ENCODE measurements at places on chromosomes 4 and X.

DNA sequence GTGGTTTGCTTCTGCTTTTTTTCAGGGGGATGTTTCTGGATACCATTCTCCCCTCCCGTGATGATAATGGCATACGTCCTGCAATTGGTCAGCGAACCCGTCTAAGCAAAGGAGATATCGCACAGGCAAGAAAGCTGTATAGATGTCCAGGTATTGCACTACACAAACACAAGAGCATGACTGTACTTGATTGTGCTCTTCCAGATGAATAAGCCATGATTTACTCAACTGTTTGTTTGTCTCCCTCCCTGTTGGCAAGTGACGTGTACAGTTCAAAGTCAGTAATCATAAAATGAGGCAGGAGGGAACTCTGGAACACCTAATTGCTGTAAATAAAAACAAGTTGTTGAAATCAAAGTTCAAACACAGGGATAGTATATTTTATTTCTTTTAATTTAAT, 141.4 kb downstream of the TLL1 start:
- no peak for DNase-seq

DNA sequence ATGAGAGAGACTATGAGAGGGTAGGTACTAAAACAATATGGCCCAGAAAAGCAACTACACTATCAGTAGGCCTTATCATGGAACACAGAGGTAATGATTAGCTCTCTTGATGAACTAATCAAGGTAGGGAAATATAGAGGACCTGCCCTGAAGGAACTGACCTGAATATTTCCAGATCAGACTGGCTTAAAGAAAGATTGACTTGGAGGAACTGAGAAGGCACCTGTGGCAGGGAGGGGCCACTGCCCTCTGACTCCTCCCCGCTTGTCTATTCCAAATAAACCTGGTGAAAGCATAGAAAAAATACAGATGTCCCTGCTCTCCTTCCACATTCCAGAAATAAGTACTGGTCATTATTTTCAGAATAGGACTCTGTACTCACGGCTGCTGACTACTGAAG, 5.5 kb downstream of the RPS6KA6 start:
- no peak for DNase-seq

DNA sequence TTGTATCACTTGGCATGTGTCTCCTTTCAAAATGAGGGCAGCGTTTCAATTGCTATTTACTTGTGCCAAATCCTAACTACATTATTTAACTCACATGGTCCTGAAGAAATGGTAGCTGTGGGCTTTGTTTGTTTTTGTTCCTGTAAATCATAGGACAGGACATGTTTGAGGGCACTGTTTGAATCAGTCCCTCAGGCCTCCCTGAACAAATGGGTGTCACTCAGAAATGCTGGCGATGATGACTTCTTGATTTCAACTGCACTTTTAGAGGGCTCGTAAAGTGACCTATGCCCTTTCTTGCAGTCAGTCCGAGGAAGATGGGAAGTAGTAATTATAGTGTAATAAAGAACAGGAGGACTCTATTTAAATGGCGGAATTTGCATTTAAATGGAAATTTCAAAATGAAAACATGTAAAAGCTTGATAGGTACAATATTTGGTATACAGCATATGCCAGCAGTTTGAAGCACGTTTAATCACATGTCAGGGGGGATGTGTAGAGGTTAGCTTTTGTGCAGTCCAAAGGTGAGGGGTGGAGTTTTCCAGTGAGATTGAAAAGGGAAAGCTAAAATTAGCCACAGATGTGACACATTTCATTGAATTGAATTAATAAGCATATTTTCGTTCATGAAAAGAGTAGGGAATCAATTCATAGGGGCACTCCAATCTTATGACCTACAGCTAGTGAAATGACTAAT, 1958.7 kb upstream of the IGFBP7 start:
- no peak for DNase-seq

DNA sequence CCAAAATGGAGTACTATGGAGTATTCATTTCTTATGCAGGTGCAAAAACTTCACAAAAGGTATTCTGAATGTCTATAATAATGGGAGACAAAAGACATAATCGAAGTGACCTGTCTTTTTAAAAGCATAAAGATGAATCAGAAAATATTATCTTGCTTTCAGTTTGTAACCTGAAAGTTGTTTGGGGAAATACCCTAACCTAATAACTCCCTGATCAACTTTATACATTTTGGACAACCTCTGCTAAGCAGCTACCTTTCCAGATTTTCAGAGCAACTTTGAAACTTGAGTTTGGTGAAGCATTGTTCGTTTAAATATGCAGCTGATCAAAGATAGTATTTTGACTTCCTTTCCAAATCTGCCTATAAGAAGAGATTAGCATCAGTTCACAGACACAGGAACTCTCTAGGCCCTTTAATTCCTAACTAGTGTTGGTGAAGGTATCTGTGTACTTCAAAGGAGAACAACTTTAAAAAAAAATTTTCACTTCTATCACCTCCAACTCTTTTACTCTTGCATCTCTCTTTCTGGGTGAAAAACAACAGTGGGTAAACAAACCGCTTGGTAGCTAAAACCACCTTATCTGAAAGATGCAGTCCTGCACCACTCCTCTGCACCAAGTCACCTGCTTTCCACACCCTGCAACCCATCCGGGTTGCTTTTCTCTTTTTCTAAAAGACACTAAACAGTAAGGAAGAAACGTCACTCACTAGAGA, 26.5 kb downstream of the CD40LG start:
- DNase-seq: no peak

Data from astrocyte of the cerebellum (primary cell).